ENCODE measurements at places on chromosomes 5 and 9.

DNA sequence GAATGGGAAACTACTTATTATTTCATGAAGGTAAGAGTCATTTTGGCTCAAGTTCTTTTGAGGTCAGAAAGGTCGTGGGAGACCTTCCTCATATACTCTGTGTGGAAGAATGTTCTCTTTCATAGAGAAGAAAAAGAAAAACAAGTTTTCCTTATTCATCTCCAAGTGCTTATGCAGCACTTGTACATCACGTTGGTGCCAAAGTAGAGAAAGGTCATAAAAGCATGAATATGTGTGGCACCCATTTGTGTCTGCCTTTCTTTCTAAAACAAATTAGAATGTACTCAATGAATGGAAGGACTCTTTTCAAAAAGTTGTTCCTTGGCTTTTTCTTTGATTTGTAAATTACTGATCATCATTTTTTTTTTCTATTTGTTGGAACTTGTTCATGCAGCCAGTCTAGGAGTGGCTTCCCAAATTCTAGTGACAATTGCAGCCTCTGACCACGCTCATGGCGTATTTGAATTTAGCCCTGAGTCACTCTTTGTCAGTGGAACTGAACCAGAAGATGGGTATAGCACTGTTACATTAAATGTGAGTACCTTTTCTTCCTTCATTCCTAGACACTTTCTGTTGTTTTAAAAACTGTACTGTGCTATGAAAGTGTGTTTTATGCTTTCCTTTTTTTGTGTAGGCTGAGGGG lies 122.4 kb downstream of the ADGRV1 start:
- DNase-seq: no peak

DNA sequence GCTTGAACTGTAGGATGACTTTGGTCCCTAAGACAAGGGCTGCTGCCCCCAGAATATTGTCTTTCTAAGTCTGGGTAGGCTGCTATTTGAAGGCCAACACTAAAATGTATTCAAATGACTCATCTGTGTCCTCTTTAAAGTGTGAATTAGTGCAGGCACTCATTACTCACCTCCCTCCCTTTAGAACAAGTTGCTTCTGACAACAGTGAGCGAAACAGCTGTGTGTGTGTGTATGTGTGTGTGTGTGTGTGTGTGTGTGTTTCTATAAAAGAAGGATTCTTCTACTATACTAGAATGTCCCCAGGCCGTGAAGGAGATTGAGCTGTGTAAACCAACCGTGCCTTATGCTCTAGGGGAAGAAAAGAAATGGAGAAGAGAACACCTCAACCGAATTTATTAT lies 1337.2 kb downstream of the PTPRD start:
- no peak for DNase-seq

- peak; percentile 19 for DNase-seq
Observed at GRCh38 chr5:131436081-131436480, 172.2 kb downstream of the CDC42SE2 start.

GRCh38 chr9:133661846-133662540 lies 25.8 kb downstream of the DBH start:
- DNase-seq: no peak

- DNase-seq: no peak
Observed at GRCh38 chr5:142837081-142837725, 67.0 kb downstream of the ARHGAP26 start.

- no peak for DNase-seq
Observed at GRCh38 chr5:126192226-126192625, 231.0 kb upstream of the GRAMD2B start.

GRCh38 chr5:145936401-145937131 lies at the start of gene SH3RF2:
Gene SH3RF2, plus strand, starts transcription at chr5:145936578. Its CDS starts 1,351 bp downstream, at chr5:145937929.
- DNase-seq: peak; percentile 82

Data from iris pigment epithelial cell (primary cell).